ENCODE measurements at places on chromosomes 13 and 19.

- DNase-seq, result no peak
Measured at GRCh38 chr19:42098781-42099180, 22.8 kb downstream of the ZNF574 start.

DNA sequence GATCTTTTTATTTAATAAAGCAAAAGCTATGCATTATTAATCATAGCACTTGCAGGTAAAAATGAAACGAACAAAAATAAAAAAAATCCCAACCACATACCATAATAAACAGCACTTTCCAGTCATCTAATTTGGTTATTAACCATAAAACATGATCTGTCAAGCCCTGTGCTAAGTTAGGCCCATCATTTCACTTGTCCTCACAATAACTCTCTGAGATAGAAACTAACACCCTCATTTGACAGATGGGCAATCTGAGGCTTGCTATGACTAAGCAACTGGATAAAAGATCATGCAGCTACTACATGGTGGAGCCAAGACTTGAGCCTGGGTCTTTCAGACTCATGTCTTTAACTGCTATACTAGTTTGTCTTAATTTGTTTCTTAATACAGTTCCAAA lies 21.8 kb downstream of the PROSER1 start:
- DNase-seq, result no peak

DNA sequence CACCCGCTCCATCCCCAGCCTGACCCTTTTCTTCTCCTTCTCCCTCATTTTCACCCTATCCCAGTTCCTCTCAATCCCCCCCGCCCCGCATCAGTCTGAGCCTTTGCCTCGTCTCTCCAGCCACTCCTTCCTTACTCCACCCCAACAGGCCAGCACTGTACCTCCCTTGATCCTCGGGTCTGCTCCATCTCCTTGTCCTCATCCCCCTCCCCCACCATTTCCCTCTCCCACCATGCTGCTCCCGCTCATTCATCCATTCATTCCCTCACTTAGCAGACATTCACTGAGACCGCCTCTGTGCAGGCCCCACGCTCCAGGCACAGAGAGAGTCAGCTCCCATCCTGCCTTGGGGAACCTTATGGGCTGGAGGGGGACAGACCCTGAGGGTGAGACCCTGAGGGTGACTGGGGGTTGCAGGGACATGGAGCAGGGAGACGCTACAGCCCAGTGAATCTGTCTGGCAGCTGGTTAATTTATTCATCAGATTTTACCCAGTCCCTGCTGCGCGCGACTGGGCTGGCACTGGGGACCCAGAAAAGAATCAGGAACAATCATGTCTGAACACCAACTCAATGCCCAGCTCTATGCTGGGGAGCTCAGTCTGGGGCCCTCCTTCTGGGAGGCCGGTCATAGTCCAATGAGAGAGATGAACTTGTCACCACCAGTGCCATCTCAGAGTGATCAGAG lies 881 bp downstream of the ARHGAP33 start:
- no peak for DNase-seq

DNA sequence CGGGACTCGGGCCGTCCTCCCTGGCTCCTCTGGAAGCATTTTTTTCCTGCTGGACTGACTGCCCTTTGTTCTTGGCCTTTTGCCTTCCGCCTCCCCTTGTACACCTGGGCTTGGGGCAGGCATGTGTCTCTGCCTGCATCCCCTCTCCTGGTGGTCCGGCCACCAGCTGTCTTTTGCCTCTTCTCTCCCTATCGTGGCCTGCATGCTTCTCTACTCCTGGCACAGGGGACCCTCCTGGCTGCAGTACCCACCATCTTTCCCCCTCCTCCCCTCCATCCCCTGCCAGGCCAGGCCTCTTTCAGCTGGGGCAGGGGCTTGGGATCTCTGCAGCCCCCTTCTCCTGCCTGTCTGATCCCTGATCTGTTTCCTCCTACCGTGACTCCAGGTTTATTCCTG lies 12.1 kb downstream of the WTIP start:
- DNase-seq, result no peak

DNA sequence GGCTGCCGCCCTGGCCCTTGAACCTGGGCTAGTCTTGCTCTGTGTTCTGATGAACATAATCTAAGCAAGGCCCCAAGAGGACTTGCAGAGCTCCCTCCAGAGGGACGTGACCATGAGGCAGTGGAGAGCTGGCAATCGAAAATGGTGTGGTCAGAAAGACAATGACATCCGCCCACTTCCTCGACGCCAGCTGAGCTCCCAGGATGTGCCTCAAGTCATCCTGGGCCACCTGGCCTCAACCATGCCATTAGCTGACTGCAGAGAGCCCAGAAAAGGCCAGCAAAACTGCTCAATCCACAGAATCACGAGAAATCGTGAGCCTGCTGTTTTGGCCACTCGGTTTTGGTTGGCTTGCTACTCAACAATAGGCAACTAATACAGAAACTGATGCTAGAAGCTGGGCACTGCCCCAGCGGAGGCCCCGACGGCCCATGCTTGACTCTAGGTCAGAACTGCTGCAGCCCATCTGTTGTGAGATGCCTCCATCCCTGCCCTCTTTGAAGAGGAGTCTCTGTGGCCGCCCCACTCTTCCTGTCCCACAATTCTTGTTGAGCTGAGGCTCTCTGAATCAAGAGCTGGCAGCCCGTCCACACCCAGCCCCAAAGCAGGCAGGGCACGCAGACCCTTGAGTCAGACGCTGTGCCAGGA lies 53.3 kb downstream of the STK24 start:
- no peak for DNase-seq

- DNase-seq, result peak; percentile 13
Measured at GRCh38 chr19:10420444-10421239, at the start of gene PDE4A. Gene PDE4A (plus strand): TSS chr19:10420538. CDS start chr19:10420765, 227 bp downstream.

DNA sequence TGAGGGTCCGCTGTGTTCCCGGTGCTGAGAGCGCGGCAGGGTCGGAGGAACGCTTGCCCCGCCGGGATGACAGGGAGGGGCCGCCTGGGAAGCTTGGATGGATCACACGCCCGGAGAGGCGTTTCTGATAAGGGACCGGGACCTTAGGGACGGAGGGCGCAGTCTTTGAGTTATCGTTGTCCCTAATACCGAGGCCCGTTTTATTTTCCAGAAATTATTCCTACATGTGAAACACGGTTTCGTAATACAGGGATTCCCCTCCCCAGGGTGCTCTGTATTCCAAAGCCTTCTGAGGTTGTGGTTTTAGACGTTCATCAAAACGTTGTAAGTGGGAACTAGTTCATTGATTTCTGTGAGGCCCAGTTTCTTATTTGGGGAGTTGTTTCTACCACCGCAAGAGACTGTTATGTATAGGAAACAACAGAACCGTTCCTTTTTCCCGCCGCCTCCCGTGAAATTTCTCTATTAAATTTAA lies 752 bp downstream of the PDCD5 start:
- peak; percentile 11 for DNase-seq

GRCh38 chr19:15374796-15375440 lies 4.7 kb downstream of the AKAP8 start:
- DNase-seq, result no peak

DNA sequence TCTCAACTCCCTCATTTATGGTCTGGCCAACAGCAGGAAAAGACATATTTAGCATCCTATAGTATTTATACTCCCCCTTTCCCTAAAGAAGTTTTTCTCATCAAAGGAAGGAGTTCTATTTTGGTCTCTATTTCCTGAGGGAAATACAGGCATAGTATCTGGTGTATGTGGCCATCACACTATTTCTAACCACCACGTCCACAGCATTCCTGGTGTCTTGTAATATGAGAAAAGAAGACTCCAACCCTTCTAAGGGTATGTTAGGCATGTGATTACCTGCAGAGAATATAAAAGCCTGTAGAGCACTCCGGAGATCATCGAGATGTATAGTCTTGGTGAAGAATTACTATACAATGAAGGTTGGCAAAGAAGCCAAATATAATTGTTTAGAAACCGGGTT lies 137.4 kb downstream of the VWA8 start:
- no peak for DNase-seq

- DNase-seq, result no peak
Measured at GRCh38 chr19:4504297-4504701, 14.0 kb downstream of the PLIN4 start.

- DNase-seq, result no peak
Measured at GRCh38 chr13:112465251-112466131, 89.3 kb downstream of the SPACA7 start.

GRCh38 chr13:94058821-94059360 lies 420.6 kb downstream of the DCT start:
- no peak for DNase-seq

GRCh38 chr13:102980331-102980982 lies 85.8 kb downstream of the SLC10A2 start:
- DNase-seq, result no peak

DNA sequence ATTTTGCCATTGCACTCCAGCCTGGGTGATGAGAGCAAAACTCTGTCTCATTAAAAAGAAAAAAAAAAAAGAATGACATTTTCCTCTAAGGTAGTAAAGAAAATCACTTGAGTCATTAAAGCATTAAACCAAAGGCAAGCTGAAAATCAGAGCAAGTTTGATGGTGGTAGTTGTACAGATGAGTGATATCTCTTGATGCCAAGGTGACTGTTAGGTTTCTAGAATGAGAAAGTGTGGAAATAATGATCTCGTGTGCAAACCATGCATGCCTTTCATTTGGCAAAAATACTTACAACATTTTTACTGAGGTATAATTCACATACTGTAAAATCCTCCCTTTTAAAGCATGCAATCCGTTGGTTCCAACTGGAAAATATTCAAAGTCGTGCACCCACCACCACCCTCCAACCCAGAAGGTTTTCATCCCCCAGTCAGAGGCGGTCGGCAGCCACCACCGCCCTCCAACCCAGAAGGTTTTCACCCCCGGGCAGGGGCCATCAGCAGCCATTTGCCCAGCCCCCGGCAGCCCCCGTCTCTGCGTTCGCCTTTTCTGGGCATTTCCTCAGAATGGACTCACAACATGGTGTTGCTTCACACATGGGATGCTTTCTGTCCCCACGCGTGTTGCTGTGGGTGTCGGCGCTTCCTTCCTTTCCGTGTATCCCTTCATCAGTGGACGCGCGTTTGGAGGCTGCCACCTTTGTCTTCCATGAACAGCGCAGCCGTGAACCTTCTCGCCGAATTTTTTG lies 90.2 kb downstream of the ATP11A start:
- DNase-seq, result peak; percentile 33

- DNase-seq, result peak; percentile 69
Measured at GRCh38 chr13:27079421-27079958, 92.1 kb downstream of the USP12 start.

DNA sequence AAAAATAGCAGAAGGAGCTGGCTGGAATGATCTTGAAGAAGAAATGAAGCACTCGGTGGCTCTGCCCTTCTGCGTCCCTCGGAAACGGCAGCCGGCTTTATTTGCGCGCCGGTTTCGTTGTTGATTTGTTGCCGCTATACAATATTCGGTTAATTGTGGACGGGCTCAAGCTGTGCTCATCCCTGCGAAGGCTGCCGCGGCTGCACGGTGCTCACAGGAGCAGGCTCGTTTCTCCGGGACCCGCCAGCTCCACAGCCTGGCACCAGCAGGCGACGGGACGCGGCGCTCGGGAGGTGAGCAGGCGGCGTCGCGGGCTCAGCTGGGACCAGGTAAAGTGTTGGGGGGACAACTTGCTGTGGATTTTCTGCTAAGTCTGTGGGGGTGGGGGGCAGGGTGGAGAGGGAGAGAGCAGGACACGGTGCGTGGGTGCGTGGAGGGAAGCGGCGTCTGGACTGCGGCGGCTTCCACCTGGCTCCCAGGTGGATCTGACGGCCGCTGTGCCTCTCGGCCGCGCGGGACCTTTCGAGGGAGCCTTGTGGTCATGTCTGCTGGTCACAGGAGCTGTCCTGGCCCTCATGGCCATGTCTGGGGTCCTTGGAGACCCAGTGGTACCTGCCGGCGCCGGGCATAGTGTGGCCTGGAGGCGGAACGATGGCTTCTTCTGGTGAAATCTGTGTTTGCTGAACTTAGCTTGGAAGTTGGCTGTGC lies 90.9 kb downstream of the TEX29 start:
- no peak for DNase-seq

GRCh38 chr13:77001540-77001939 lies 9.7 kb downstream of the CLN5 start:
- DNase-seq, result no peak

- peak; percentile 78 for DNase-seq
Measured at GRCh38 chr13:37313372-37313771, 207.9 kb upstream of the CSNK1A1L start.

DNA sequence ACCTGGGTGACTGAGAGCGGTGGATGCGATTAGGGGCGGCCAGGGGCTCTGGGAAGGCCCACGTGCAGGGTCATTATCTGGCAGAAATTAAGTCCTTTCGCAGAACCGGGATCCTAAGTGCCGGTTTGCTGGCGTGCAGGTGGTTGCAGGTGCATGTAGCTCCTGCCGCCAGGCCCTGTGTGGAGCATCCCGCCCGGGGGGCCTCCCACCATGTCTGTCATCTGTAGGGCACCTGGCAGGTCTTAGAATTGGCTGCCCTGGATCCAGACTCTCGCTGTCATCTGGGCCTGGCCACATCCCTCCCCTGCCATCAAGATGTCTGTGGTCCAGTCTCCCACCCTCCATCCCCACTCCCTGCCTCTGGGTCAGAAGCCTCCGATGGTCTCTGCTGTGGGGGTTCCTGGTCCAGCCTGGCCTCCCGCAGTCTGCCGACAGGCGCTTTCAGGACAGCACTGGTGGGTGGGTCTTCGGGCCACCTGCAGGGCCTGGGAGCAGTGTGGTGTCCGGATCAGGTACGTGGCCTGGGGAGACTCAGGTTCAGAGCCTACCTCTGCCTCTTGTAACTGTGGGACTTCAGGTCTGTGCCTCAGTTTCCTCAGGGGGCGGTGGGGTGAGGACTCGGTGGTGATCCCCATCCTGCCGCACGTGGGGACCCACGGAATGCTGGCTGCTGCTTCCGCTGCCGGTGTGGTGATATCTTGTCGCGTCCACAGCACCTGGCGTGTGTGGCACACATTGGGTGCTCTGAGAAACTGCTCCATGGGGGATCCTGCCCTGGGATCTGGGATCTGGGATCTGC lies 5.4 kb downstream of the GNA11 start:
- DNase-seq, result no peak

DNA sequence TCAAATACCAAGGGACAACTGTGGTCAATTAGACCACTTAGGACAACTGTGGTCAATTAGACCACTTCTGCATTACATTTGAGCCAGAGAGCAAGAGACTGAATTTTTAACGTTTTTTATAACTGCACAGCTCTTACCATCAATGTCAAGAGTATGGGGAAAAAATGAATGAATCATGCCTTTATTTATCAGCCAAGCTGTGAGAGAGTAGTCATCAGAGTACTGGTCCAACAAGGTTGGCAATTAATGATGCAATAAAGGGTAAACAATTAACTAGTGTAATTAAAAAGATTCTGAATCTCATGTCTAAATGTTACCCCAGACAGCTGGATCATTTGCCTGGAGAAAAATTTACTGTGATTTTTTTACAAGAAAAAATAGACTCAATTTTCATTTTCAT lies 381.1 kb downstream of the LIG4 start:
- DNase-seq, result no peak

GRCh38 chr19:31262725-31263191 lies 86.5 kb downstream of the TSHZ3 start:
- no peak for DNase-seq

DNA sequence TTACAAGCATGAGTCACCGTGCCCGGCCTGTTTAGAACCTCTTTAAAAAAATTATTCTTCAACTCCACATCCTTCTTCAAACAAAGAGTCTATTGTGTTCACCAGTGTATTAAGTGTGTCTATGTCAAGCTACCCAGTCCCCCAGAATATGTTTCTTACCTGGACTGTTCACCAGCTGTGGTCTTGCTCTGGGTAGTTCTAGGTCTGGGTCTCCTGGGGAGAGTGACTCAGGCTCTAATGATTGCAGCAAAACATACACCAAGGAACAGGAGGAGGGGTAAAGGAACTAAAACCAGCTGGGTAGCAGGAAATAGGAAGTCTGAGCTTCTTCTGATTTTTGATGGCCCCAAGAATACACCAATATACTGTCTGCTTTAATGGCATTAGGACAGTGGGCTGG lies at the start of gene FPR1:
TSS of gene FPR1 (minus strand) at position 224 of the 400 bp plus-strand sequence. CDS start 4,884 bp downstream, outside the sequence.
- peak; percentile 33 for DNase-seq

GRCh38 chr19:33705090-33705847 lies 83.5 kb downstream of the CHST8 start:
- DNase-seq, result no peak
